ENCODE measurements at places on chromosomes 2 and 18.

DNA sequence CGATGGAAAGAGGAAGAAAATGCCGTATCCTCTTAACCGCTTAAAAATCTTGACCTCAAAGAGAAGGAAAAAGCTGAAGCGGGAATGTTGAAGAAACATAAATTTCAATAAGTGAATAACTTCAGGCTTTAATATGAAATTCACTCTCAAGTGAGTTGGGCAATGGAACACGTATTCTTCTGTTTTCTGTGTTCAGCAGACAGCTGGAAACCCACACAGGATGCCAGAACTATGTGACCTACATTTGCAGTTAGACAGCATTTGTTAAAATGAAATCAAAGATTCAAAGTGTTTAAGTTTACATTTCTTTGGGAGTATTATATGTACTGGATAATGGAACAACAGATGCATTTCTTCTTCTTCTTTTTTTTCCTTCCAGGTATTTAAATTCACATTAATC is 80.5 kb upstream of the SPATS2L start:
- no peak for DNase-seq

- DNase-seq, result no peak
Measured at GRCh38 chr18:48217258-48218250, 191.6 kb downstream of the ZBTB7C start.

GRCh38 chr2:236073246-236073645 is 94.9 kb downstream of the GBX2 start:
- DNase-seq, result no peak

DNA sequence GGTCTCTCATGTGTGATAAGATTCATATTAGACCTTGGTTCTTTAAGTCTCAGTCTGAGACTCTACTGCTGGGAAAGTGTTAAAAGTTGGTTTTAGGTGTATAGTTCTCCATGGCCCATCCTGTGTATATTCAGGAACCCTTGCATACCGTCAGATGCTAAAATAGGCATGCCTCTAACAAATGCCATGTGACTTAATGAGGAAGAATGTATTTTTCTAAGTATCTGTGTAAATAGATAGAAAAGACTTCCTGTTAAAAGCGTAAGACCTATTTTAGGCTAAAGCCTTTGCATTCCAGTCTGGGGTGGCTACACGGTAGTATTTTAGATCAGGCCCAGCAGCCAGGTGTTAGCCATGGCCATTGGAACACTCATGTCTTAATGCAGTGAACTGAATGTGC is 73.3 kb downstream of the RHBDD1 start:
- DNase-seq, result no peak

DNA sequence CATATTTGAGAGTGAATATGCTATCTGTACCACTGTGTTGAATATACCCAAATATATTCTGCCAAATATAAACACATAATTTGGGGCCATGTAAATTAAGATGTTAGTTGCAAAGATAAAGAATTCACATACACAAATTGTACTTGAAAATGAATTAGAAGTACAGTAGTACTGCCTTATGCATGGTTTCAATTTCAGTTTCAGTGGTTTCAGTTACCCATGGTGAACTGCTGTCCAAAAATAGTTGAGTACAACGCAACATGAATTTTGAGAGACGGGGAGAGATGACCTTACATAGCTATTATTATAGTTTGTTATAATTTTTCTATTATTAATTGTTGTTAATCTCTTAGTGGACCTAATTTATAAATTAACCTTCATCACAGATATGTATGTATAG is 1313.0 kb upstream of the FAM98A start:
- no peak for DNase-seq

DNA sequence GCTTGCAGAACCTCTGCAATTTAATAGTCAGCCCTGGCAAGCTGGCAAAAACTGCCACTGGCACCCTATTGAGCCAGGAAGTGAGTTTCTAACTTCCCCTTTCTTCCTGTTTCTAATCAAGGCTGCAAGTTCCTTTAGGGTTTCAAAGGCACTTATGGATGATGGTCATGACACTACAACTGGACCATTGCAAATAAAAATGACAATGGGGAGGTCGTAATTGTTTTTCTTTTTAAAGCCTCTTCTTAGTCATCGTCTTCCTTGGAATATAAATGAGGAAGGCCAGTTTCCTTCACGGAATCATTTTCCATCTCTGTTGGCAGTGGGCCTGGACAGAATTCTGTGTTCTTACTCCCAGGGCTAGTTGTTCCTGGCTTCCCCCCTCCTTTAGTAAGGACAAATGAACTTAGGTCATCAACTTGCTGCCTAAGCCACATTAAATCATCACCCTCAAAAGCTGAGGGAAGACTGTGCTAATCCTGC is 35.8 kb downstream of the SH3RF3 start:
- DNase-seq, result no peak

GRCh38 chr2:24855726-24856125 is 62.5 kb downstream of the CENPO start:
- DNase-seq, result no peak

GRCh38 chr2:67130531-67131256 is 266.4 kb upstream of the ETAA1 start:
- no peak for DNase-seq

GRCh38 chr18:48531082-48531403 is 7.8 kb upstream of the CTIF start:
- DNase-seq, result no peak

DNA sequence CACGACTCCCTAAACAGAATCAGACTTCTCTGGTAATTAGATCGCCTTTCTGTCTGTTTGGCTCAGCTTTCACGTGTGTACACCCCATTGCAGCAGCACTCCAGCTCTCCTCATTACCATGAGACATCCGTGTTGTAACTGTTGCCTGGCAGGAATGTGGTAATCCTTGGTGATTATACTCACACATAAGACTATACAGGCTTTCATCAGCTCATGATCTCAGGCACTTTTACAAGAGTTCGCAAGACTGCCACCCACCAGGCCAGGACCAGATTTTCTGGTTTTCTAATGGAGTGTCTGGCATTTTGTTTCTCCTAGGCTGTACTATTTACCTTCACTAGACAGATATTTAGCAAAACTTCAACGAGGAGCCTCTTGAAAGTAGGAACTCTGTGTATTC is 50.2 kb downstream of the ACVR1 start:
- DNase-seq, result no peak

DNA sequence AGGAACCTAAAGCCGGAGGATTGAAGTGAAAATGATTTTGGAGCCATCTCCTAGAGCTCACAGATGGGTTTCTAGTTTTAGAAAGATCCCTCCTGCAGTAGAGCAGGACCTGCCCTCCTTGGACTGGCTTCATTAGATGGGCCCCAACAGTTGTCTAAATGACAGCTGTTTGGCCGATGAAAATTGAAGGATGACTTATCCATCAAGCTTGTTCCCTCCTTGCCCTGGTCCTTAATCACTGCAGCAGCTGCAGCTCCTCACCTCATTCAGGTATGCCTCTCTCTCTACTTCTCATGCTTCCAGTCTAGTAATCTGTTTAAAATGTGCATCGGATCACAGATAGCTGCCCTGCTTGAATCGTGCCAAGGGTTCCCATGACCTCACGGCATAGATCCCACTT is 677.6 kb downstream of the BCL11A start:
- no peak for DNase-seq
